ENCODE measurements at places on chromosomes 6 and 20.

DNA sequence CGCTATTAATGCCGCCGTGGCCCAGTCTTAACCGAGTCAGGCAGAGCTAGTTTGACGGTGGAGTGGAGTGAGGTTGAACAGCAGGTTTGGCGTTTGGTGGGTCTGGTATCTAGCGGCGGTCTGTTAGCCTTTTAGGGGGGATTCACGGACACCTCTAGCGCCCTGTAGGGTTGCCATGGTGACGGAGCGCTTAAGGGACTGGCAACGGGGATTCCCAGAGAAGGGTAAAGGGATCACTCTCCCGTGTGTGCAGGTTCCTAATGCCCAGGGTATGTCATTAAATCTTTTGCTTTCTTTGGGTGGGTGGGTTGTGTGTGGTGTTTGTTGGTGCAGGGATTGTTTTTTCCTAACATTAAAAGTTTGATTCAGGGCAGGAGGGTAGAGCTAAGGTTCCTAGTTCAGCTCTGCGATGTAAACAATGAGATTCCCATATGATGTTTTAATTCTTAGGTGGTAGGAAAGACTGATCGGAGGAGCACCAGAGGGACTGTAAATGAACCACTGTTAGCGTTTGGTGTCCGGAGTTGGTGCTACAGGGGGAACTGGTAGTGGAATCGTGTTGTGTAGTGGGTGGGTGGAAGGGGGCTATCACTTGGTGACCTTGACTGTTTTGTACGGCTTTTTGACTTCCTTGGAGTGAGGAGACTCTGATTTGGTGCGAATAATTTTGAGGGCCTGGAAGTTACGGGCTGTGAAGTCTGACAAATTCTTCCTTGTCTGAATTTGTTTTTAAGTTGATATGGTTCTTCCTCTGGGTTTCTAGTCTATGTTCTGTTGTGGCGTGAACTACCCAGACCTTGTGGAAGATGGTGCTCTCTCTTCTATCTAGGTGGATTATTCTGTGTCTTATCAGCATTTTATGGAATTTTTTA lies 5.0 kb downstream of the BRD2 start:
- no peak for DNase-seq

DNA sequence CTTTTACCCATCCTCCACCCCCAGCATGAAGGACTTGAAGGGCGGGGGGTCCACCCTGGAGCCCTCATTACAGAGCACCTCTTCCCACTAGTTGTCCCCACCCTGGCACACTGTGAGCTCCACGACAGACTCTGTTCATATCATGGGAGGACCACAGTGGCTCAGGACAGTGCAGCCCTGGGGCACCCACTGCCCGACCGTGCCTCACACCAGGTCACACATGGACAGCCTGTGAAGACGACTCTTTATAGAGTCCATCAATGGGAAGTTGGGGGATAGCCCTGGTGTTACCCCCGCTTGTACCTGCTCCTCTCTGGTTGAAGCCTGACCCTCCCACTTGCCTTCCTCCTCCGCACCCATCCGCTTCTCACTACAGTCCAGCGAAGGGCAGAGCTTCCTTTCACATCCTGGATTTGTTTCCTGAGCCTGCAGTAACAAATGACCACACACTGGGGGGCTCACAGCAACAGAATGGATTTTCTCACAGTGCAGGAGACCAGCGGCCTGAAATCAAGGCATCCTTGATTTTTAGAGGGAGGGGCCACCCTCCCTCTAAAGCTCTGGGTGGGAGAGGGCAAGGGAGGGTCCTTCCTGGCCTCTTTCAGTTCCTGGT lies 15.5 kb downstream of the ZNF831 start:
- no peak for DNase-seq

- DNase-seq: no peak
Observed at GRCh38 chr20:22410556-22411130, 173.7 kb downstream of the FOXA2 start.

- DNase-seq: no peak
Observed at GRCh38 chr6:144036064-144036834, 28.2 kb upstream of the PLAGL1 start.

GRCh38 chr20:49287555-49288249 lies 9.8 kb upstream of the ZNFX1 start:
- no peak for DNase-seq

GRCh38 chr6:109237077-109237985 lies 142.0 kb downstream of the CEP57L1 start:
- no peak for DNase-seq

GRCh38 chr20:15065794-15066193 lies 728.4 kb upstream of the FLRT3 start:
- DNase-seq: no peak

GRCh38 chr20:38117635-38118034 lies 47.4 kb downstream of the TGM2 start:
- no peak for DNase-seq

DNA sequence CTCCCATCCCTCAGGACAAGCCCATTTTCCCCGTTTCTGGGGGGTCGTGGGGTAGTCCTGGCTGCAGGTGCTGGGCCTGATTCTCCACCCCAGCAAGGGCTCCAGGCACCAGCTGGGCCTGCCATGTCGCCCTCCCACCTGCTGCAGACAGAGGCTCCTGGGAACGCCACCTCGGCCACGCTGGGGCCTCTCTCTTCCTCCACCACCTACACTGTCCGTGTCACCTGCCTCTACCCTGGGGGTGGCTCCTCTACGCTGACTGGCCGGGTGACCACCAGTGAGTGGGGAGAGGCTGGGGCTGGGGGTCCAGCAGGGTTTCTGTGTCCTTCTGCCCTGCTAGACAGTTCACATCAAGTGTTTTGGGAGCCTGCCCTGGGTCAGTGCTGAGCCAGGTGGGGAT lies 19.3 kb downstream of the COL20A1 start:
- no peak for DNase-seq

DNA sequence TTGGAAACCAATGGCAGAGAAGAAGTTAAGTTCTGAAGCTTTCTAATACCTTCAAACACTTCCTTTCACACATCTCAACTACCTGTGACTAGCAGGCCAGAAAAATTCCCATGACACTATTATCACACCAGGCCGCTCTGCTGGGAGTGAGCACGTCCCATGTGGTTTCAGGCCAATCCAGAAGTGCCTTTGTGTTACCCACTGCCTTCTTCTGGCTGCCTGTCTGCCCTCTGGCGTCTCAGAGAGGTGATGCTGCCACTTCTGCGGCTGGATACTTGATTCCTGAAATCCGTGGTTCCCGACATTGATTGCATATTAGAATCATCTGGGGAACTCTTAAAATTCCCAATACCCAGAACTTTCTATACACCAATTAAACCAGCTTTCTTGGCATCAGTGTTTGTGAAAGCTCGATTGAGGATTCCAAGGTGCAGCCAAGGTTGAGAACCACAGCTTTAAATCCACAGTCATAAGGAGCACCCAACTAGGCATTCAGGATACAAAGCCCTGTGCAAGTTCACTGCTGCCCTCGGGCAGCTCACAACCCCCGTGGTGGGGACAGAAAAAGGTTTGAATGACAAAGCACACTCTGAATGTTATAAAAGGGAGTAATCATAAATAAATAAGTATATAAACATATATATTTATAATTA lies 65.6 kb downstream of the STMND1 start:
- DNase-seq: no peak

DNA sequence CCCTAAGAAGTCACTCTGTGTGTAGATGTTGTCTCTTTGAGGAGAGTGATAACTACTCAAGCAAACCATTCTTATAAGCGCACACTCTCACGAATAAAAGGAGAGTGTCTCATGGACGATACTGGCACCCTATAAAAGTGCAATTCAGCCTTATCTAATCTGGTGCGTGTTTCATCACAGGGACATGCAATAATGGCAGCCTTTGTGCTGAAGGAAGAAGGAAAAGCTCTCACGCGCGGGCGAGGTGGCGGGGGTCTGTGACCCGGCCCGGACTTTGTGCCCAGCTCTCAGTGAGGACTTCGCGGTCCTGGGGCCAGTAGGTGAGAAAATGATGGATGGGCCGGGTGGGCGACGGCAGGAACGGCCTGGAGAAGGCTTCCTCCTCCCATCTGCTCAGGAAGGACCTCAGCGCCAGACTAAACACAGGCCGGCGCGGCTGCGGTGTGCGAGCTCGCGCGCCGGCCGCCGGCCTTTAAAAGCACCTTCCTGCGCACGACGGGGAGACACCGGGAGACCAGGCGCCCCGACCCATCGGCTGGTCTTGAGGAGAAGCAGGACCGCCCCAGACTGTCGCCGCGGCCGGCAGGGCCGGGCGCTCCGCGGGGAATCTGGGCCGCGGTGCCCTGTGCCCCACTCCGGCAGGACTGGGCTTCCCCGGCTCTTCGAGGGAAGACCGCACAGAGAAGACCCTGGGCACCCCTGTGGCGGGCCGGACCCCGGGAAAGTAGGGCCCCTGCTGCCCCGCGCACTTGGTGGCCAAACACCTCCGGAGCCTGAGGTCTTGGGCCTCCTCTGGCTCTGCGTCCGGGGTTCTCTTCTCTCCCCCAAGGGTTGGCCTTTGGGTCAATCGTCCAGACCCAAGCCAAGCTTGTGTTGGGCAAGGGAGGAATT lies 8.3 kb upstream of the FOXC1 start:
- DNase-seq: no peak

DNA sequence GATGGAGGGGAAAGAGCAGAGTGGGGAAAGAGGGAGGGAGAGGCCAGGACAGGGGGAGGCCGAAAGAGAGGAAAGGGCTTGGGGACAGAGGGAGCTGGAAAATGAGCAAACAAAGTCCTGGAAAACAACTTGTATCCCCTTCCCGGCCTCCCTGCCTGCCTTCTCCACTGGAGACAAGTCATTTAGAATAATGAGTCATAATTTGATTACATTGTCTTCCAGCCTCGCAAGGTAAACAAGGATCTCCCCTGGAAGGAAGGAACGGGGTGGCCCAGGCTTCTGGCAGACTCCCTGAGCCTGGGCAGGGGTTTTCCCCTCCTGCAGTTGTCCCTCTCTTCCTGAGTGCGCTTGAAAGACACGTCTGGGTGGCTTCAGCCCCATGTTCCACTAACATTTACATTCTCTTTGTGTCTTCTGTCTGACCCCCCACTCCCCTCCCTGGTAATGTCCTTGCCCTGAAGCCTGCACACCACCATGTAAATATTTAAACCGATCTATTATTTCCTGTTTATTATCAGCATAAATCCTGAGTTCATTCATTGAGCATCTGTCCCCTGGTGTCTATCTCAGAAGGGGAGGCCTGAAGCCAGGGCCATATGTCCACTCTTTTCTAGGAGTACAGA lies 12.1 kb upstream of the MRPS18A start:
- no peak for DNase-seq

DNA sequence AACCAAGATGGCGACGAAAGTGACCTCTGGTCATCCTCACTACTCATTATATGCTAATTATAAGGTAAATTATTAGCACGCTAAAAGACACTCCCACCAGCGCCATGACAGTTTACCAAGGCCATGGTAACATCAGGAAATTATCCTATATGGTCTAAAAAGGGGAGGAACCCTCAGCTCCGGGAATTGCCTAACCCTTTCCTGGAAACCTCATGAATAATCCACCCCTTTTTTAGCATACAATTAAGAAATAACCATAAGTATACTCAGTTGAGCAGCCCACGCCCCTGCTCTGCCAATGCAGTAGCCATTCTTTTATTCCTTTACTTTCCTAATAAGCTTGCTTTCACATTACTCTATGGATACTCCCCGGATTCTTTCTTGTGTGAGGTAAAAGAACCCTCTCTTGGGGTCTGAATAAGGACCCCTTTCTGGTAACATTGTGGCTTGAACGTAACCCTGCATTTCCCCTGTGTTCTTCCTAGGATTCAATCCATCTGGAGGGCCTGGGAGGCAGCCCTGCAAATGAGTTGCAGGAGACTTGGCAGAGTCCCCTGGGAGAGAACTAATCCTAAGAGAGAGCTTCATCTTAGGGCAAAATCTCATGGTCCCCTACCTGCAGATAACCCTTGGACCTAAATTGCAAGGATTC lies 225.6 kb upstream of the JARID2 start:
- no peak for DNase-seq

DNA sequence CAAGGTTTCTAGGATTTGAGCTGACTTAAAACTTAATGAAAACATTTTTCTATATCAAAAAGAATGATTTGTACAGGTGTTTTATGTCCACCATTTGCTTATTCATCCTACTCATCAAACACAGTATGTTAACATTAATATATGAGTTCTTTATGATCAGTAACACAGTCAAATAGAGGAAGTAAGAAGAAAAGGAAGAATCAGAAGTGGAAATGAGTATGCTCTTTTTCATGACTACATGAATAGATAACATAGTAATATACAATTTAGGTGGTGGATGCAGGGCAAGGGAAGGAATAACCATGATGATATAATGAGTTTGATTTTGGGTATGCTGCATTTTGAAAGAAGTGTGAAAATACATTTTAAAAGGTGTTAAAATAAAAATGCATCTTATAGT lies 16.5 kb downstream of the KPNA5 start:
- DNase-seq: no peak

DNA sequence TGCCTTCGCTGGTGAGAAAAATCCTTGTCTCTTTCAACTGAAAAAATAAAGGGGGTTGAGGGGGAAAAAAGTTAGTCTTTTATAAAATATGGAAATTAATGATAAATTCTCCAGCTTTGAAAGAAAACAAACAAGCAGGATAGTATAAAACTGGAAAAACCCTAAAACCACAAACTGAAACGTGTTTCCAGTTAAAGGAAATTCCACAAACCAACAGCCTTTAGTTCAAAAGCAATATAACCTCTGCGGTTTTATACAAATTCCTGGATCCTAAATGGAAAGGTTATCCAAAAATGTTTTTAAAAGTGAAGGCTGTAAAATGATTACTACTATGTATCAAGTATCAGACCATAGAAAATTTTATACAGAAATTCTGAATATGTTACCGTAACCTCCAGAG lies 55.6 kb downstream of the BMP5 start:
- no peak for DNase-seq

DNA sequence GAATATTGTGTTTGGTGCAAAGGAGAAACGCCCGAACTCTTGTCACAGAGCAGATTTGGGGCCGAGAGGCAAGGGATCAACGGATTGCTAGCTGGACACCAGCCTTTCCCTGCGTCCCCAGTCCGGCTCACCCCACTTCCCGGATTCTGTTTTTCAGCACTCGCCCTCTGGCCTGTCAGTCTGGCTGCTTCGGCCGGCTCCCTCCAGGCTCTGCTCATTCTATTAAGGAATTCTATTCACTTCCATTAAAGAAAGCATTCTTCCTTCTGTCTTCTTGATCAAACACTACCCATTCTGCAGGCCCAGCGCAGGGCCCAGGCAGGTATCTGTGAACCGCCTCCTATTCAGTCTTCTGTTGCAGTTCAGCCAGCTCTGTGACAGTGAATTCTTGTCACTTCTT lies 91.7 kb downstream of the RNF182 start:
- no peak for DNase-seq

GRCh38 chr6:41182069-41183034 lies 18.6 kb downstream of the TREML2 start:
- no peak for DNase-seq

- no peak for DNase-seq
Observed at GRCh38 chr6:50970908-50971307, 152.2 kb downstream of the TFAP2B start.

- DNase-seq: no peak
Observed at GRCh38 chr6:139062932-139063646, 34.5 kb downstream of the ABRACL start.
